ENCODE measurements at places on chromosomes 5 and 9. TPM values are rescaled to one million over a fixed set of nuclear protein-coding genes. Genes with fewer than 3 reads are reported as not detected.

Gene ARL14EPL
- not detected for total RNA-seq

GRCh38 chr5:40356248-40356647 lies 323.5 kb upstream of the PTGER4 start:
- DNase-seq: no peak

DNA sequence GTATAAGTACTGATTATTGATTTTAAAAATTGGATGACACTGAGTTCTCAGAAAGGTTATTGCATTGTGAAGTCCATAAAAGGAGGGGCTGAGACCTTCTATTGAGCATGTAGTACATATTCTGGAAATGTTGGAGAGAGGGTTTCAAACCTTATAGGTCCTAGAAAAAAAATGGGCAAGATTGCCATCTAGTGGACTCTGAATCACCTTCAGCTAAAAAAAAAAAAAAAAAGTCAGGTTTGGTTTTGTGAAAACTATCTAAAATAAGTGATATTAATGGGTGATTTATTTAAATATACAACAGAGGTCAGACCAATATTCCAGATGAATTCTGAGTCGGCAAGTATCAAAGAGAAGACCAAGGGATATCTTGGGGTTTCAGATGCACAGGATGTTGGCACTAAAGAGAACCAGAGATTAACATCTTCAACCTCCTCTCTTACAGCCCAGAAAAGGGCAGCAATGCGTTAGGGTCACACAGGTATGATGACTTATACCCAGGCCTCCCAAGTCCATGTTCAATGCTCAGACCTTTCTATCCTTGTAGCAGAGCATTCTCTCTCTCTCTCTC lies 109.8 kb upstream of the NMUR2 start:
- no peak for DNase-seq

Gene ZNF367
- total RNA-seq: 0.71 TPM

DNA sequence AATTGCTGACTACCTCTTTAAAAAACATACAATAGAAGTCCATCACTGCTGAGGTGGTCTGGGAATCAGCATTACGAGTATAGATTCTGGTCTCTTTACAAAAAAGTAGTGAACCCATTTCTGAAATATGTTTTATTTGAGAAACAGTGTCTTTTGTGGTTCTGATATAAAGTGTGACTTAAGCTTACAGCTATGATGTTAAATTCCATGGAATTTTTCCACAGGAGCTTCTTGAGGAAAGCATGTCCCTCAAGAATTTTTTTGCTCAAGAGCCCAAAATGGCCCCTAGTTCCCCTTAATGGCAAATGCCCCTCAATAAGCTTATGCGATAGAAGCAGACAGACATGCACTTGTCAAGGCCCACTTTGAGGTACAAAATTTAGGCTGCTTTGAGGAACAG lies 265.7 kb downstream of the FAM170A start:
- no peak for DNase-seq

DNA sequence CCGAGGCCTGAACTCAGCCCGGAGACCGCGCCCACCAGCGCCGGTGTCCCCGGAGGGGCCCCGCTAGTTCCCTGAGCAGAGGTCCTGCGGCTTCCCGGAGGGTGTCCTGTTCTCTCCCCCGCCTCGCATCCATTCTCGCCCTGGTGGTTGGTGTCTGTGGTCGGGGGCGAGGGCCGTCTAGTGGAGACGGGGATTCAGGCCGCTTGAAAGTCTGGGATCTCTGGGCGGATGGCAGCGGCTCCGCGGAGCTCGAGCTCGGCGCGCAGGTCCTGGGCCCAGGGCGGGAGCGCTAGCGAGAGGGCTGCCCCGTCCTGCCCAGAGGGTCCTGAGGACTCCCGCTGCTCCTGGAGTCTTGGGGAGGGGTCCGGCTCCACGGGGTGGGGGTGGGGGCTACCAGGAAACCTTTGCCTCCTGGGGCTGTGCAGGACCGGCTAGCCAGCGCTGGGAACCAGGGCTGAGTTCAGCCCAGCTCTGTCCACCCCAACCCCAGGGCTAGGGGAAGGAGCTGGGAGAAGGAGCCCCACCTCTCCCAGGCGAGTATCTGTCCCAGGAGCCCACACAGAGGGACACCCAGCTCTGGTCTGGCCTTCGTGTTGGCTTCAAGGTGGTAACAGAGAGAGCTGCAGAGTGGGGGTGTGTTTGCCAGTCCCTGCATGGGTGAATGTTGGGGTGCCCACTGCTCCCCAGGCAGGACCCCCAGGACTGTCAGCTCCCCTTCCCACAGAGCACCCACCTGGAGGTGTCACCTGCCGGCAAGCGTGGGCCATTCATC lies 4.0 kb downstream of the TOR4A start:
- DNase-seq: no peak

DNA sequence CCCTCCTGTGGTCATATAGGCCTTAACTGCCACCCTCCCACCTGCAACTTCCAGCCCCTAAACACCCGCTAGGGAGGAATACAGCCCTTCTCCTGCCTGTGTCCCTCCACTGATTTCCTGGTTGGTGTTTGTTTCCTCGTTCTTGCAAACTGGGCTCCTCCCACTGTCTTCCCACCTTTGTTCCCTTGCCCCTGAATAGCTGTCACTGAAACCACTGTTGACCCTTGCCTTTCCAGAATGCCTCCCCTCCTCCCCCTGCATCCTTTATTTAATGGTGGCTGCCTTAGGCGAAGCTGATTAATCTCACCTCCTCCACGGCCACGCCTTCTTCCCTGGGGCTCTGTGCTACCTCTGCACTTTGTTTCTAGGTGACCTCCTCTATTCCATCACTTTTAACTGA lies 626.7 kb downstream of the BNC2 start:
- no peak for DNase-seq

- DNase-seq: no peak
These were observed 57.4 kb downstream of the ADAMTSL1 start for GRCh38 chr9:18531136-18532065.

GRCh38 chr9:93823245-93824072 lies 131.7 kb downstream of the BARX1 start:
- DNase-seq: no peak

DNA sequence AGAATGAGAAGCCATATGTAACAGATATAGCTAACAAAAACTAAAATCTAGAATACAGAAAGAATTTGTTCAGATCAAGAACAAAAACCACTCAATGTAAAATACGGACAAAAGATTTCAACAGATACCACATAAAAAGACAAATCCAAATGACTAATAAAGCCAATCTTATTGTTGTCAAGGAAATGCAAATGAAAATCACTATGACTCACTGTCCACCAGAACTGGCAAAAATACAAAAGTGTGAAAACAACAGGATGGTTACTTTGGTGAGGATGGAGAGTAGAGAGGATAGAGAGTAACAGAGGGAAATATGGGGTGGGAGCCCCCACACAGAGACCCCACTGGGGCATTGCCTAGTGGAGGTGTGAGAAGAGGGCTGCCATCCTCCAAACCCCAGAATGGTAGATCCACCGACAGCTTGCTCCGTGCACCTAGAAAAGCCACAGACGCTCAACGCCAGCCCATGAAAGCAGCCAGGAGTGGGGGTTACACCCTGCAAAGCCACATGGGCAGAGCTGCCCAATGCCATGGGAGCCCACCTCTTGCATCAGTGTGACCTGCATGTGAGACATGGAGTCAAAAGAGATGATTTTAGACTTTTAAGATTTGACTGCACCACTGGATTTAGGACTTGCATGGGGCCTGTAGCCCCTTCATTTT lies 15.2 kb upstream of the RHOBTB3 start:
- DNase-seq: no peak

DNA sequence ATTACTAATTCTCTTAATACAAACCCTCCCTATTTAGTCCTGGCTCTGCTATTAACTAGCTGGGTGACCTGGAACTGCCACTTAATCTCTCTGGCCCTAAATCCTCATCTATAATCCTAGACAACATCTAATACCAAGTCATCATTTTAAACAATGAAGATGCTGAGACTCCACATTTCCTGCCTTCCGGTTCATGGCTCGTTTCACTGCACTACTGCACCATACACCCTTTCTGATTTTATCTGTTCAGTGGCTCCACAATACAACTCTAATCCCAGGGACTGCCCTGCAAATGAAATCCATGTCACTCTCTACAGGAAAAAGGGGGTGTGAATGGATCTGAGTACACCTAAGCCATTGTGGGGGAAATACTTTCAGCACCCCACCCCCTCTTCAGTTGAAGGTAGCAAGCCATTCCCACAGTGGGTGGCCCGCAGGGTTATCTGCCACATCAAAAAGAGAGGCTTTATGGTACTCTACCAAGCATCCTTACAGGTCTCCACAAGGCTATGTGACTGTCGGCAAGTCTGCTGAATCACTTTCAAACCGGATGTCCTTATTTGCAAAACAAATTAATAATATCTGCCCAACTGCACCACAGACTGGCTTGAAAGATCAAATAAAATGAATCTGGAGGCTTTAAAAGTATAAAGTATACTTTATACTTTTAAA lies 89.5 kb downstream of the EPB41L4A start:
- DNase-seq: no peak

GRCh38 chr5:9468060-9468388 lies 77.9 kb downstream of the SEMA5A start:
- no peak for DNase-seq

DNA sequence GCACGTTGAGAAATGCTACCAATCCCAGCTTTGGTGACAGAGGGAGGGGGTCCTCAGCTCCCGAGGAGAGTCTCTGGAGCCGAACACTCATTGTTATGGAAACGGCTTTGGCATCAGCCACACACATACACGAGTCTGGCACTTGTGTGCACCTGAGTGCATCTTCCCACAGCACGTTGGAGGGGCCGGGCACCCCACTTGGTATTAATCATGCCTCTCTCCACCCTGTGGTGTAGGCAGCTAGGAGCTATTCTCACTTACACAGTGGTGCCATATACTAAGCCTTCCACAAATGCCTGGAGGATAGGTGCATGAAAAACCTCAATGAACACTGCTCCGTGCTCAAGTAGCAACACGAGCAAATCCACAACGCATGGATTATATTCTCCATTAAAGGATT lies 133.9 kb upstream of the PANK3 start:
- DNase-seq: no peak

DNA sequence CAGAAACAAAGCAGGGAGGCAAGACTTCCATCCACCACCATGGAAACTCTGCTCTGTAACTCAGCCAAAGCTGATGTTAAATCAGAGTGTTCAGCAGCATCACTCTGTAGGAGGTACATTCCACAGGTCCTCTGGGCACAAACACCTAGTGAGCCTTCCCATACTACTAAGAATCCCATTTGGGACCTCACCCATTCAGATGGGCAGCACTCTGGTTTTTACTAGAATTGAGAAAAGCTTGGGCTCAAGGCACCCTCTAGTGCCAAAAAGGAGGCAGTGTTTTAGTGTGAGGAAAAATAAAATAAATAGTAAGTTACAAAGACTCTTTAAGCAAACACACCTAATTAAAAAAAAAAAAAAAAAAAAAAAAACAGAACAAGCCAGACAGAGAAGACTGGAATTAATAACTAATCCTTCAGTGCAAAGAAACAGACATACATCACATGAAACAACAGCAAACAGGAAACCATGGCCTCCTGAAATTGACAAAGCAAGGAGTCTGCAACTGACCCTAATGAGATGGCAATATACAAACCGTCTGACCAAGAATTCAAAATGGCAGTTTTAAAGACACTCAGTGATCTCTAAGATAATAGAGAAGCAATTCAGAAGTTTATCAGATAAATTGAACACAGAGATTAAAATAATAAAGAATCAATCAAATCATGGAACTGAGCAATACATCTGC lies 159.5 kb downstream of the GNA14 start:
- no peak for DNase-seq

GRCh38 chr9:124429530-124429867 lies 14.3 kb upstream of the PSMB7 start:
- DNase-seq: peak; percentile 39

DNA sequence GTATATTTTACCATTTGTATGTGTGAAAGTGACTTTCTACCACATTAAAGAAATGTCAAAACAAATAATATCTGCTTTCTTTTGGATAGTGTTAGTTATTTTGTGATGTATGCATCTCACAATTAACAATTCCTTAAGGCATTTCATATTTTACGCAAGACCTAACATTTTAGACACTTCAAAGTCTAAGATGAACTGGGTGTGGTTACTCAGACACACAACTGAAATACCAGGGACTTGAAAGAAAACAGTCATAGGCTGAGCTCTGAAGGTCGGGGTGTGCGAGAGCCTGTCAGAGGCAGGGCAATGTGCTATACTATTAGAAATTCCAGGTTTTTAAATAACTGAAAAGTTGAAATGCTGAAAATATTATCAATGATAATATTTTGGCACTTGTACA lies 44.5 kb upstream of the ZNF622 start:
- no peak for DNase-seq

GRCh38 chr9:9319007-9319406 lies 1293.8 kb downstream of the PTPRD start:
- DNase-seq: no peak

- no peak for DNase-seq
These were observed 94.2 kb upstream of the RUSC2 start for GRCh38 chr9:35395706-35396101.

DNA sequence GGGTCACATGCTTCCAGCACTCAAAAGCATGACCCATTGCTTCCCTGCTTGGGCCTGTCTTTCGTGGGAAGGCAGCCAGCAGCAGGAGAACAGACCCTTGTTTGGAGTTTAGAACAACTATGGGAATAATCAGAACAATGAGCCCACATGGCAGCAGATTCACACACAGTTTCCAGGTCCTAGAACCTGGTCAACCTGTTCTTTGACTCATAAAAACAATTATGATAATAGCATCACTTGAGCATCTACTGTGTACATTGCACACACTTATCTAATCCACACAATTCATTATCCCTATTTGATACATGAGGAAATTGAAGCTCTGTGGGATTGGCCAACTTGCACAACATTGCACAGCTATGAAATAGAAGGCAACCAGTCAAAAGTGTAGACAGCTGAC lies 41.7 kb downstream of the KLF4 start:
- no peak for DNase-seq

DNA sequence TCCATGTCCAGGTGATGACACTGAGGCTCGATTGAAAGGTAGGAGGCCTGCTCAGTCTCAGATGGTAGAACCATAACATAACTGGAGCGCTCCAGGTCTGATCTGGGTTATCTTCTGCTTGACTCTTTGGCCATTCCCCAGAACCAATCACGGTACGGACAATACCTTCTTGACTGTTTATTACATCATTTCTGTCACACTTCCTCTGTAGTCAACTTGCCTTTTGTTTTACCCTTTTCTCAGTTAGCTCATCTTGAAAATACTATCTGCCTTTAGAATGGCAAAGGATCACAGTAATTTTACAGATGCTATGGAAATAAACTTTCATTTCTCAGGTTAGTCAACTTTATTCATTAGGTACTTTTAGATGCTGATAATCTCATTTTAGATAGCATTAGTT lies 22.4 kb downstream of the GLRA1 start:
- no peak for DNase-seq

DNA sequence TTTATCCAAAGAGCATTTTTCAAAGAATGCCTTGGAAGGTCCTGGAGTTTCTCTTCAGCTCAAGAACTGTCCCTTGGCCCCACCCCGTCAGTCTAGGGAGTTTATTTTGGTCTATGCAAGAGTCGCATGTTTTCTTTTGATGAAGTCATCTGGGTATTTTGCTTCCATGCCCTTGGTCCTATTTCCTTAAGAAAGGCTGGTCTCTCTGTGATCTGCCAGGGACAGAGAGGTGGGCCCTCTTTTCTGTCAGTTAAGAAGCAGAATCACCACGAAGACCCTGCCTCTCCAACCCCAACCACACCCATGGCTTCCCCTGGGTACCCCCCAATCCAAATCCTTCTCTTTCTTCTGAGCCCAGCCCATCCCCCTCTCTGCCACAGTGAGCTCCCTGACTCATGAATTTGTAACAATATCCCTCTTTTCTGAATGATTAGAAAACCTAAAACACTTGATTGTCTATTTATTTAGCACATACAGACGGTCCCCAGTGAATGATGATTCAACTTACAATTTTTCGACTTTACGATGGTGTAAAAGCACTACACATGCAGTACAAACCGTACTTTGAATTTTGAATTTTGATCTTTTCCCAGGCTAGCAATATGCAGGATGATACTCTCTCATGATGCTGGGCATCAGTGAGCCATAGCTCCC lies 163.5 kb upstream of the ADRA1B start:
- DNase-seq: no peak

Data from mesenteric fat pad (tissue), 1 donor.